ENCODE measurements at places on chromosomes 12 and 14. TPM values are rescaled to one million over a fixed set of nuclear protein-coding genes. Genes with fewer than 3 reads are reported as not detected.

The PRB2 gene
- total RNA-seq: not detected

DNA sequence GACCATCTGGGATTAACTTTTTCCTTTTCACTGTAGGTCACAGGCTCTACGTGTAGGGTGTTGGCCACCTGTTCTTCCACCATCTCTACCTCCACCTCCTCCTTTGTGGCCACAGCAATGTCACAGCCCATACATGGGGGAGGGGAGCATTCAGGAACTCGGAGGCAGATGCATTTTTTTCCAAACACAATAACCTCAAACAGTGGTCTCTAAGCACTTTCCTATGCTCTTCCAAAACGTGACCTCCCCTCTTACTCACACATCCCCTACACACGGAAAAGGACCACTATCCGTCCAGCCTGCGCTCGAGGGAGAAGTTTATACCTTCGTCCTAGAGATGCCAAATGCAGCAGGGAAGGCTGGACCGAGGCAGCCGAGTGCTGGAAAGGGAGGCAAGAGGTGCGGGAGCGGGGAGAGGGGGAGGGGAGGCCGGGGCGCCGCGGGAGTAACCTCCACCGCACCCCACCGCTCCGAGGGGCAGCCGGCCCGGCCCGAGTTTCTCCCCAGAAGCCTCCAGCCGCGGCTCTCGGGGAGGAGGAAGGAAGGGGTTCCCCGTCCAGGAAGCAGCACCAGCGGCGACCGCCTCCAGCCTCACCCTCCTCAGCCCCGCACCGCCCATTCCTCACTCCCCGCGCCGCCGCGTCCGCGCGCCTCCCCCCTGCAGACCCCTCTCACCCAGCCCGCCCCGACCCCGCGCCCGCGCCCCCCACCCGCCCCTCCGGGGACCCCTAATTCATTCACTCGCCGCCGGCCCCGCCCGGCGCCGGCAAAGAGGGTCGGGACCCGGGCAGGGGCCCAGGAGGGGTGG is 594 bp downstream of the KRAS start:
- peak; percentile 56 for DNase-seq

The BCL2L14 gene
- 1.1 TPM for total RNA-seq

DNA sequence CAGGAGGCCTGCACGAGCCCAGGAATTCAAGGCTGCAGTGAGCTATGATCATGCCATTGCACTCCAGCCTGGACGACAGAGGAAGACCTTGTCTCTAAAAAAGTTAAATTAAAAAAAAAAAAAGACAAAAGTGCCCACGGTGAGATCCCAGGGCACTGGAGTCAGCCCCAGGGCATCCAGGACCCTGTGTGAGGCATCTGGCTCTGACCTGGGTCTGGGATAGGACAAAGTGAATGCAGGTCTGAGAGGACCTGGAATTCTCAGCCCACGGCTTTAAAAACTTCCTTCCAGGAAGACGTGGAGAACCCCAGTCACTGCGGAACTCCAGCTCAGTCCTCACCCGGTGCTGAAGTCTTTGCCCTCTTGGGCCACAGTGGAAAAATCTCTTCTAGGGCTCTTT is 33.1 kb downstream of the PHETA1 start:
- no peak for DNase-seq

The L3HYPDH gene
- total RNA-seq: 20.1 TPM

The TRPV4 gene
- 5.2 TPM for total RNA-seq

DNA sequence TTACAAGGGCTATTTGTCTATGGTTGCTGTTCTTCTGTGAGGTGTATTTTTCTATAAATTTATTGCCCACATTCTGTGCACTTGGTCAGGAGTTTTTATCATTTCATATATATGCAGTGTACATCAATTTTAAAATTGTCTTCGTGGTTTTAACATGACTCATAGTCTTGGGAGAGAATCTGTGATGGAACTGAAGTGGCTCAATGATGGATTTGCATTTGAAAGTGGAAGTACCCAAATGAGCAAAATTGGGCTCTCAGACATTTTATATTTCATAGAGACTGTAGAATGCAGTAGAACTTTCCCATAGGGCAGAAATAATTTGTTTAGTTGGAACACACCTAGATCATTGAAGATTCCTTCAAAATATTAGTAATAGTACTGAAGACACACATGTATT is 1.9 kb upstream of the SCFD1 start:
- DNase-seq: no peak

DNA sequence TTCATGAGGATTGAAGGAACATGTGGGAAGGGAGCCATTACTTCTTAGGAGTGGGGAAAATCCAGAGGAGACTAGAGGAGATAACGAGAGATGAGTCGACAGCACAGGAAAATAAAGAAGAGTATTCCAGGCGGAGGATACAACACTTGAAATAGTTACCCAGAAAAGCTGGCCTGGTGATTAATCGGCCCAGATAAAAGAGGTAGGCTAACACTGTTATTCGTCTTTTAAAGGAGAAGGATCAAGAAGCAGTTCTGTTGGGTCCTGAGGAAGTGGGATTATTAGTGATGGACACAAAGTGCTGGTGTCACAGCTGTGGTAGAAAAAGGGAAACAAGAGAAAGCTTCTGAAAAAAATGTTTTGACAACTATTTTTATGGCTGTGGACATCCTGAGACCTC is 425.3 kb downstream of the ZFP36L1 start:
- DNase-seq: no peak

DNA sequence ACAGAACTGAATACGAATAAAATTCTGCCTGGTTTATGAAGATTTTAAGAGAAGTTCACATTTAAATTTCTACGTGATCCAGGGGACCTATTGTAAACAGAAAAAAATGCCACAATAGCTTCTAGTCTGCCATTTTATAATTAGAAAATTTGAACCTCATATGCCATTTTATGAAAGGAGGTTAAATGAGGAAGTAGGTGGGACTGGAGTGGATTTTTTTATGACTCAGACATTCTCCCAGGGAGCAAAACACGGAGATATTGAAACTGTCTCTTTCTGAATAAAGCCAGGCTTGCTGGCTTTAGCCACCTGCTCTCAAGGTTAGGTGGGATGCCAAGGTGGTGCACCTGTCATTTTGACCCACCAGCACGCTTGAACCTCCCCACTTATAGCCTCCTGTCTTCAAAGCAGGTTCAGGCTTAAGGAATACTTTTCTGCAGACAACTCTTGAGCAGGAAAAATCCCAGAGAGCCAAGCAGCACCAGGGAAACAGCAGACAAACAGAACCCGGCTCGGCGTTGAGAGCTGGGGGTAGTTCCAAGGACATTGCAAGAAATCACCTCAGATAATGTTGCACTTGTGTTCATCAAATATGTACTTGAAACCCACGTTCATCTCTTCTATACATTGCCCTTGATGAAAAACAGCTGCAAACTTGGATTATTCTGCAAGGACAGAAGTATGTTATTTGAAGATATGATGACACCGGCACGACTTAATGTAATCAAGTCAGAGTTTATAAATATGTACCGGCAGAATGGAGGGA is 203.7 kb downstream of the PPM1H start:
- no peak for DNase-seq

DNA sequence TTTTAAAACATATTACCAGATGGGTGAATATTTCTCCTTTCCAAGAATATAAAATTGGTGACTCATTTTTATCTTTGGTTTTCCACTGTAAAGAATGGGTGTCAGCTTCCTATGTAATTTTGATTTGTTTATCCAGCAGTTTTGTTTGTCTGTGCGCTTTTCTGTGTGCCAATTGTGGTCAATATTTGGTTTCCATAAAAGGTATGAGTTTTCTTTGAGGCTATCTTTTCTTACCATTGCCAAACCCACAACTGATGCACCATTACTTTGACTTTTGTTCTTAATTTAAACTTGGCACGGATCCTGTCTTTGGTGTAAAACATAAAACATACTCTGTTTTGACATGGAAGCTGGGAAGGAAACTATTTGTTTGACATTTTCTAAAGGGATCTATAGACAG is 78.8 kb upstream of the NAV3 start:
- DNase-seq: no peak

The GTF2H3 gene
- total RNA-seq: 32.7 TPM

The SUOX gene
- total RNA-seq: 45.6 TPM

GRCh38 chr12:52062167-52063081 is 7.4 kb upstream of the ATG101 start:
- DNase-seq: no peak

DNA sequence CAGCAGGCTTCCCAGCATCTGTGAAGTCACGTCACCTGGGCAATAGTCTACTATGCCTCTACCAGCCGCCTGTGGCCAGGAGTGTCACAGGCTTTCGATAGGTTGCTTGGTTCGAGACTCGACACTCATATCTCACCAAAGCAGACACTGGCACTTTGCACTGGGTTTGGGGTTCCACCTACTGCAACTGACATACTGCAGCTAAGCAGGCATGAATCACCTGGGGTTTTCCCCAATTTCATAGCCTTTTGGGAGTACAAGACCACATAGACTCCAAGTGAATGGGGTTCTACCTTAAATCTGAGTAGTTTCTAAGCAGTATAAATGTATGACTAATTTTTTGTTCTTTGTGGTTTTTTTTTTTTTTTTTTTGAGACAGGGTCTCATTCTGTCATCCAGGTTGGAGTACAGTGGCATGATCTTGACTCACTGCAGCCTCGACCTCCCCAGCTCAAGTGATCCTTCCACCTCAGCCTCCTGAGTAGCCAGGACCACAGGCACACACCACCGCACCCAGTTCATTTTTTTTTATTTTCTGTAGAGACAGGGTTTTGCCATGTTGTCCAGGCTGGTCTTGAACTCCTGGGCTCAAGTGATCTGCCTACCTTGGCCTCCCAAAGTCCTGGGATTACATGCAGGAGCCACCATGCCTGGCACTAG is 32.1 kb downstream of the DMAC2L start:
- no peak for DNase-seq

The AICDA gene
- total RNA-seq: not detected

The OSGEP gene
- total RNA-seq: 89.0 TPM

The POMT2 gene
- total RNA-seq: 66.9 TPM

The EMP1 gene
- total RNA-seq: 0.31 TPM

- DNase-seq: no peak
Measured at GRCh38 chr12:39441189-39441962, 1.5 kb downstream of the KIF21A start.

DNA sequence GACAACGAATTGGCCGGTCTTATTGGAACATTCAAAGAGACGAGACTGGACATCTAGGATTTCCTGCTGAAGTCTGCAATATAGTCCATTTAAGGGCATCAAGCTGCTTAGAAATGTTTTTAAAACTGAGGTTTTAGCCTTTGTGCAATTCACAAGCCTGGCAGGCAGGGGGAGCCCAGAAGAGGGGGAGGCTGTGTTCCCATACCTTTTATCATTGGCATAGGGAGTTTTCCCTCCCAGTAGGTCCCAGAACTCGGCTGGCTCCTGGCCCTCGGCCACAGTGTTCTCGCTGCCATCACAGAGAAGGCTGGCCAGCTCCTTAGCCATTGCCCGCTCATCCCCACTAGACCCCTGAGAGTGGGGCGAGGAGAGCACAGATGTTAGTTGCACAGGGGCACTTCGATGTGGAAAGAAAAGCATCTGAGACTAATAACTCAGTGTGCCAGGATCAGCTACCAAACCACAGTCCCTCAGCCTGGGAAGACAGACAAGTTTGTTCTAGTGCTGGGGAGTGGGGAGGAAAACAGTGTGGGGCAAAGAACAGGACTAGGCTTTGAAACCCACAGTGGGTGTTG is 15.1 kb downstream of the AVIL start:
- DNase-seq: peak; percentile 17

DNA sequence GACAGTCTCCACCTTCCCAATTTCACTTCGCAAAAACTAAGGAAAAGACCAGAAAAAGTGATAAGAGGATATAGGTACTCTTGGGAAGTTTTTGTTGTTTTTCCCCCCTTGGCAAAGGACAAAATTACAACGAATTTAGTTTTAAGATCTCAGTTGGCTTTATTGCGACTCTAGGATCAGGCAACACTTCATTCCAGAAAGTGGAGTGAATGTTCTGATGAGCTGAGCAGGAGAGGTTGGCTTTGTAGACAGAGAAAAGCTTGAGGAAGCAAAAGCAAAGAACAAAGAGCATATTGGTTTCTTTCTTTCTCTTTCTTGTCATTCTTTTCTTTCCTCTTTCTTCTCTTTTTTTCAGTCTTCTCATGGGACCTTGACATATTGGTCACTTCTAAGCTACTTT is 640 bp upstream of the ZFYVE1 start:
- DNase-seq: no peak

- no peak for DNase-seq
Measured at GRCh38 chr12:24899503-24900075, 49.3 kb downstream of the BCAT1 start.

DNA sequence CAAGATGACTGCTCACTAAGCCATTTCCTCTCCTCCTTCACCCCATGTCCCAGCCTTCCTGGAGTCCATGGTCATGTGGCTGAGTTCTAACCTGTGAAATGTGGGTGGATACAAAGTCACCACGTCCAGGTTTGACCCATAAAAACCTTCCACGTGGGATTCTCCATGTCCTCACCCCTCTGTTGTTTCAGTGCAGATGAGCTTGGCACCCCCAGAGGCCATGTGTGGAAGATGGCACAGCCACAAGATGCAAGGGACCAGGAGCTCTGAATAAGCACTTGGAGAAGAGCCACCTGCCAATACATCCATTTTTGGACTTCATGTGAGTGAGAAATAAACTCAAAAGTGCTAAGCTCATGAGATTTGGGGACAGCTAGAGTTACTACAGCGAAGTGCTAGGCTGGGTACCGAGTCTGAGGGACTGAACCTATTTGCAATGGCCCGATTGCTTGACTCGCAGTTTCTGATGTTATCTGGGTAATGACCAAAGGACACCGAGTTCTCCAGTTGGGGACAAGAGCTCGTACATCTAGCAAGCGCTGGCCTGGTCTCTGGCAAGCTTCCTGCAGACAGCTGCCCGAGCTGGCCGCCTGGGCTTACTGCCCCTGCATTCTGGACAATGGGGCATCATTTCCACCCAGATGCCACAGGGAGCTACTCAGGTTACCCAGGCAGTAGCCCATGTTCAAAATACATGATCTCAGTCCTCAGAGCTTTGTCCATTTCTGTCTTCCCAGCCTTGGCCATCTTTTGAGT is 7.7 kb upstream of the SLC24A4 start:
- no peak for DNase-seq

The NELL2 gene
- 6.1 TPM for total RNA-seq

DNA sequence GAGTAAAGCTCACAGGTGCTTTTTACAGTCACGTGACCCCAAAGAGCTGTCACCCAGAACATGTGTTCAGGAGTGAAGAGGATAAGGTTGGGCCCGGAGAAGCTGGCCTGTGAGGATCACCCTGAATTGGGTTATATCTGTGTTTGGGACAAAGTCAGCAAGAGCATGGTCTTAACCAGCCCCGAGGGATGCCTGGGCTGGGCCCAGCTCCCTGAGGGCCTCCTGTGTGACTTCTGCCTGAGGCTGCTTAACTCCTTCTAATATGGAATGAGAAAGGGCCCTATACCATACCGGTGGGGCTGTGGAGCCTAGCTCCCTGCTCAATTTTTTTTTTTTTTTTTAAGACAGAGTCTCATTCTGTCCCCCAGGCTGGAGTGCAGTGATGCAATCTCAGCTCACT is 2.5 kb downstream of the CDCA4 start:
- no peak for DNase-seq

DNA sequence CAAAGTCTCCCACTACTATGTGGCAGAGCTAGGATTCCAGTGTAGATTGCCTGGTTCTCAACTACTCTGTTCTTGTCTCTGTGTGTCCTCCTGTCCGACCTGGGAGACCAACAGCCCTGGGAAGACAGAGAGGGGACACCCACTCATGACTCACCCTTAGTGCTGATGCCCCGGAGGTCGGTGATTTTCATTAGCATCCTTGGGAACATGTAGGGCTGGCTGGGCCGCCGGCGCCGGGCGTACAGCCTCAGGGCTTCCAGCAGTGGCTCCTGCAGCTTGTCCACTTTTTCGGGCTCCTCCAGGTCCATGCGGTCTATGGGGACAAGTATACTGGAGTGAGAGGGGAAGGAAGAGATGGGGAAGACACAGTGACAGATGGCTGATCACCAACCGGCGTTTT is 5.9 kb upstream of the ITGB7 start:
- DNase-seq: no peak
